ENCODE measurements at places on chromosomes 6 and 20.

- DNase-seq, result no peak
These were observed 5.2 kb downstream of the KLHL32 start for GRCh38 chr6:96929741-96930140.

DNA sequence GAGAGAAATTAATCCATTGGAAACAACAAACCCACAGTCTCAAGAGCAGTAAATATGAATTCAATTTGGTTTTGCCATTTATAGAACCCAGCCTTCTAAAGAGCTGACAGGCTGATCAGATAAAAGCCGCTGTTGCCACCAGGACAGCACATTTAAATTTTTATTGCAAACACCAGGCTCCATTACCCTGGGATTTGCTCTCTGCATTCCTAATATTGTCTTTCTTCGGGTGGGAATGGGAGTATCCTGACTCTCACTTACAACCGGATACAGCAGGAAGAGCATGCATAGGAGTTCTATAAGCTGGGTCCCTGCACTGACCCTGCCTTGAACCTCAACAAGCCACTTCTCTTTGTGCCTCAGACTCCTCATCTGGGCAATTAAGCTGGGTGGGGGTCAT, 142.9 kb downstream of the LRFN2 start:
- no peak for DNase-seq

DNA sequence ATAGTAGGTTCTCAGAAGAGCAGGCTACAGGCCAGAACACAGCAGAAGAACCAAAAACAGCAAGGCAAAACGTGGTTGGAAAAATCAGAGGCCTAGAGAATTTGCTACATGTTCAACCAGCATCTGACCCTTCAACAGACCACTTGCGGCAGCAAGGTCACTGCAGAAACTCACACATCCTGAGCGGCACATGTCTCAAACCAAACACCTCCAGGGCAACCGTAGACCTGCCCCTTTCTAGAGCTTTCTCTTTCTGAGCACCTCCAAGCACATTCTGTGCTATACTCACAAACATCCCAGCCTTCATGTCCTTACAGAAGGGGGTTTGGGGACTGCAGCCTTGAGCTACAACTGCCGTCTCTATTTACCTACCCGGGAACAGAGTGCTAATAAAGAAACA, 52.6 kb downstream of the GFOD1 start:
- DNase-seq, result no peak

DNA sequence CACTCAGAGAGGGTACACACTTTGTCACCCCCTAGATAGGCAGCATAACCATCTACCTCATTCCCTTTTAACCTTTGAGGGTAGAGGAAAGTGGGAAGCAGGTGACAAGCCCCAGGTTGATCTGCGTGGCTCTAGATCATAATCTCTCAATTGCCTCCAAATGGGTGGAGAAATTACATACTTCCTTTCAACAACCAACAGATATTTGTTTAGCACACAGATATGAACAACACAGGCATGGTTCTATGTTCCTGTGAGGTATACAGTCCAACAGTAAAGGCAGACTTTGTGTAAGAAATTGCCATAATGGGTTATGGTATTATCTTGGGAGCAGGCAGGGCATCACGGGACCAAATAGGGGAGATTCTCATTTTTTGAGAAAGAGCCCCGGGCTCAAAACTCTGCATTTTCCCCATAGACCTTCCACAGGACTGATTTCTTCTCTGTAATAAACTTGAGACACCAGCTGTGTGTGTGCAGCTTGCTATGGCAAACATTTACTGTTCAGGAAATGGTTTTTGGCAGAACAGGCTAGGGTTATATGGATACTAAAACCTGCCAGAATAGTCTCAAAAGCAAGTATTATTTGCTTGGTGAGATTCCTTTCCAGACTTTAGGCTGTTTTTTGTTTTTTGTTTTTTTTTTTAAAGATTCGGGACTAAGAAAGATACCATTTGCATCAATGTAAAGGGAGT, 126.2 kb downstream of the CD164 start:
- no peak for DNase-seq

All from stimulated activated CD8-positive, alpha-beta memory T cell treated with anti-CD3 and anti-CD28 coated beads, Interleukin-4, amount 100 ng/mL, for 4 hours (primary cell).